ENCODE measurements at places on chromosomes 3 and 15. TPM values are rescaled to one million over a fixed set of nuclear protein-coding genes. Genes with fewer than 3 reads are reported as not detected.

DNA sequence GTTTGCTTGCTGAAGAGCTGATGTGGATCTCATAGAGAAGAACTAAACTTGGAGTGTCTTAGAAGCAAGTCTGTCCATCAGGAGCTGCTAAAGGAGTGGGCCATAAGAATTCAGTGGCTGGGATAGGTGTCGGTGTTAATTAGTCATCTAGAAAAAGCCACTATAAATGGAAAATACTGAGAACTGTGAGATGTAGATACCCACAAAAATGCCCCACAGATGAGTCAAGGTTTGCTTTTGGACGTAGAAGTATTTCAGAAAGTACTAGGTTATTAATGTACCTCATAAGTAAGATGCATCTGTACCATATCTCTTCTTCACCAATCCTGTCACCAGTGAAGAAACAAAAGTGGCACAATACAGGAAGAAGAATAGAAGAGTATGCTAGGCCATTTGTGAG, 530.9 kb upstream of the TGFBR2 start:
- DNase-seq = no peak

P3H2 gene
- 103 TPM for total RNA-seq

GRCh38 chr15:55247766-55248427, 41.7 kb downstream of the RAB27A start:
- DNase-seq = no peak

LDHAL6B gene
- not detected for total RNA-seq

GRCh38 chr3:69063636-69064035, 11.5 kb upstream of the TMF1 start:
- DNase-seq = no peak

GRCh38 chr3:112561484-112561733, 353 bp downstream of the ATG3 start:
- DNase-seq = no peak
